ENCODE measurements at places on chromosomes 12 and 14. TPM values are rescaled to one million over a fixed set of nuclear protein-coding genes. Genes with fewer than 3 reads are reported as not detected.

ANHX gene
- not detected for total RNA-seq

KRT2 gene
- not detected for total RNA-seq

SLC7A7 gene
- total RNA-seq: 1.9 TPM

CLEC4C gene
- total RNA-seq: not detected

IFNG-AS1 gene
- not detected for total RNA-seq

SSPN gene
- 0.39 TPM for total RNA-seq

EIF2S3B gene
- 1.0 TPM for total RNA-seq

P3H3 gene
- 22.6 TPM for total RNA-seq

CYP27B1 gene
- 0.39 TPM for total RNA-seq

LRFN5 gene
- total RNA-seq: not detected
